ENCODE measurements at places on chromosomes 3 and 15.

- no peak for DNase-seq
Observed at GRCh38 chr15:101107625-101108460, 144.0 kb downstream of the CHSY1 start.

- DNase-seq: no peak
Observed at GRCh38 chr15:68672781-68673205, 94.0 kb downstream of the CORO2B start.

DNA sequence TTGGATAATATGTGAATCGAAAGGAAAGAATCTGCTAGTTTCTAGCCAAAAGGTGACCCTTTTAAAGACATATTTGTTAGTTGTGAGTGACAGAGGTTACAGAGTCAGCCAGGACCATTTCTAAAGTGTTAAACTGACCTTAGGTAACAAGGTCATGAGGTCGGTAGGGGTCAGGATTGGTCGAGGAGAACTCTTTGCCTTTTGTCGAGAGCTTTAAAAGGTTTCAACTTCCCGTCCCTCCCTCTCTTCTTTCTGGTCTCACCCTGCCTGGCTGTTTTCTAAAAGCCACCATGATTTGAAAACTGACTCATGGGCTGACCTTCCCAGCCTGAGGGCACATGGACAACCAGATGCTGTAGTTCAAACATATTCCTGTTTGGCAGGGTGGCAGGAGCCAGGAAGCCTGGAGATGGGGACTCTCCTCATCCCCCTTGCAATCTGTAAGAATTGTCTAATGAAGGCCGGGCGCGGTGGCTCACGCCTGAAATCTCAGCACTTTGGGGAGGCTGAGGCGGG is 25.8 kb upstream of the PRTG start:
- no peak for DNase-seq

GRCh38 chr3:168813225-168813802 is 717.6 kb upstream of the GOLIM4 start:
- no peak for DNase-seq

GRCh38 chr3:182978387-182978786 is 2.0 kb downstream of the DCUN1D1 start:
- DNase-seq: no peak

- DNase-seq: no peak
Observed at GRCh38 chr3:125401402-125401801, 26.3 kb upstream of the ZNF148 start.

- DNase-seq: no peak
Observed at GRCh38 chr3:96319166-96319565, 495.2 kb upstream of the EPHA6 start.

DNA sequence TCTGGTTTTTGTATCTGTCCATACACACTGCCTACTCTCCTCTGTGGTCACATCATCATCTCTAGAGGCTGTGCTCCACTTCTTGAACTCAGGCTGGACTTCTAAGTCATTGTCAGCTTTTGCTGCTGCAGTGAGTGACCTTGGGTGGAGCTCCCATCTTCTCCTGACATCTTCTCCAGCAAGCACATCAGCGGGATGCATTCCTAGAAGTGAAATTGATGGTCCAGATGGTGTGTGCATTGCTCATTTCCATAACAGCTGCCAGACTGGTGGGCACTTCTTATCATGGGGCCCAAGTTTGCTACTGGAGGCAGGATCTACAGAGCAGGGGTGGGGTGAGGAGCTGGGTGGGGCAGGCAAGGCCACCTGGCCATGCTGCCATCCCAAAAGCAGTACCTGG is 109.9 kb downstream of the DNAJB8 start:
- no peak for DNase-seq

GRCh38 chr3:180430896-180431295 is 171.1 kb upstream of the TTC14 start:
- DNase-seq: no peak

DNA sequence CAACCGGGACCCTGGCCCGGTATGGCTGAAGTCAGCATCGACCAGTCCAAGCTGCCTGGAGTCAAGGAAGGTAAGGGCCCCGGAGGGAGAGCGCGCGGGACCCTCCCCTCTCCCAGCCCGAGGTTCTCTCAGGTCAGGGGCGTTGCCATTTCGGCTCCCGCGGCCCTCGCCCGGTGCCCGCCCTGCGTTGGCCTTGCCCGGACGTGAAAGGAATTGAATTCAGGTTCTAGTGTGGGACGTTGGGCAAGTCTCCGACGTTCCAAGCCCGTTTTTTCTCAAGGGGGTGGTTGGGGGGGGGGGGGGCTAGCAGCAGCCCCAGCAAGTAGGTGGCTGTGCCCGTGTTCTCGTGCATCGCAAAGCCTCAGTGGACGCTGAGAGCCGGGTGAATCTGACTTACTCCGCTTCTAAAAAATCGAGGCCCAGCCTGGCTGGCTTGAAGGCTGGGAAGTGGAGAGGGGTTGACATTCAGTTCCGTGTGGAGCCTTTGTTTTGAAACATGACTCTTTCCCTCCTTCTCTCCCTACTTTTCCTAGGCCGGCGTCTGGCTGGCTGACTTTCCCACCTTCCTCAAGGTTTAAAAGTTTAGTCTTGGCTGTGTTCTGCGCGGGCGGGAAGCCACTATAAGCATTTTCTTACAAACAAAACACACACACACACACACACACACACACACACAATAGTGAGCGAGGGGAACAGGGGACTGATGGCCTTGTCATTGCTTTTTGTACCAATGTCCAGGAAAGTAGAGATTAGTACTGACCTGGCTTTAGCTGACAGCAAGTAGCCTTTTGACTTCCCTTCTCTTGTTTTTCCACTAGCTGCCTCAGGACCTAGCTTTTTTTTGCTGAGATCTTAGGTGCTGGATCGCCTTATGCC is at the start of gene UTS2B:
Gene UTS2B, minus strand, starts transcription at position 873 of the 876 bp plus-strand sequence. CDS start 48,337 bp downstream, outside the sequence.
- no peak for DNase-seq

GRCh38 chr15:61084944-61085367 is 144.1 kb downstream of the RORA start:
- DNase-seq: no peak

- no peak for DNase-seq
Observed at GRCh38 chr3:11565932-11566331, 77.8 kb downstream of the VGLL4 start.

GRCh38 chr3:124266487-124266886 is 274.6 kb upstream of the ROPN1 start:
- no peak for DNase-seq

DNA sequence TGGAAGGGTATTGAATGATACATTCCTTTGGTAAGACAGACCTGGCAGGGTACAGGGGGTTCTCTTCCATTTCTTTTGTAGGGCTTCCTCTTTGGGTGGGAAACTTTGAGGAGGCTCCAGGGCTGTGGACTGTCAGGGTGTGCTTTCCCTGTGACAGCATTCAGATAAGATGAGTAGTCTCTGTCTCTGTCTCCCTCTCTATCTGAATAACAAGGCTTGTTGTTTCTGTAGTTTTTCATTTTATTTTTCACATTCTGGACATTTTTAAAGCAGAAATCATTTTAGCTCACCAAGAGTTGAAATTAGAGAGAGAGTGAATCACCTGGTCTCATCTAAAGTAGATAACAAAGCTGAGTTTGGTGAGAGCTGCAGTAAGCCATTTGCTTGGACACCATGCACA is 100.8 kb upstream of the TPM1 start:
- DNase-seq: no peak

DNA sequence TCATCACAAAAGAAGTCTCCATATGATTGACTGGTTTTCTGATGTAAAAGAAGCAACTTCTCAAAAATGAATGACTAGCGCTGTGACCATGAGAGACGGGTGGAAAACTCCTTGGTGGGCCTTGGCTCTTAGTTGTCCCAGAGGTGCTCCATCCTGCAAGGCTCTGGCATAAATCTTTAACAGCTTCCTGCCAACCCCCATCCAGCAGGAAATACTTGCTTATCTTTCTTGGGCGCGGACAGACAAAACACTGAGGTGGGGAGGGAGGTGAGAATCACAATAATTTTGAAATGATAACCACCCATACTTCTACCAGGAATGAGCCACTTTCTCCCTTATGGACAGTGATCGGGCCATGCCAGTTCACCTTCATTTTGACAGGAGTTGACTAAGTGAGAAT is 128.6 kb downstream of the STT3B start:
- DNase-seq: no peak

DNA sequence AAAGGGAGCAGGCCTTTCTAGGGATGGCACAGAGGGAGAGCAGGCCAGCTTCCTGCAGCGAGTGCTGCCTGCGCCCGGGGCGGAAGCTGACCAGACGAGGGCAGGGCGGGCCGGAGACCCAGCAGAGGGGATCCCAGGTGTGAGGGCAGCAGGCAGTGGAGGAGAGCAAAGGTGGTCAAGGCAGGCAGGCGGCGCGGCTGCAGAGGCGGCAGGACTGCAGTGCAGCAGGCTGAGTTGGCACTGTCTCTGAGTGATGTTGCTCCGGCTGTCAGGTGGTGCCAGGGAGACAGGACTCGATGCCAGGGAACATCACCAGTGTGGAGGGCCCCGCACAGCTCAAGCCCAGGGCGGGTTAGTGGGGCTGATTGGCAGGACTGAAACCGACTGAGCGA is 22.3 kb upstream of the PLXNA1 start:
- DNase-seq: no peak

DNA sequence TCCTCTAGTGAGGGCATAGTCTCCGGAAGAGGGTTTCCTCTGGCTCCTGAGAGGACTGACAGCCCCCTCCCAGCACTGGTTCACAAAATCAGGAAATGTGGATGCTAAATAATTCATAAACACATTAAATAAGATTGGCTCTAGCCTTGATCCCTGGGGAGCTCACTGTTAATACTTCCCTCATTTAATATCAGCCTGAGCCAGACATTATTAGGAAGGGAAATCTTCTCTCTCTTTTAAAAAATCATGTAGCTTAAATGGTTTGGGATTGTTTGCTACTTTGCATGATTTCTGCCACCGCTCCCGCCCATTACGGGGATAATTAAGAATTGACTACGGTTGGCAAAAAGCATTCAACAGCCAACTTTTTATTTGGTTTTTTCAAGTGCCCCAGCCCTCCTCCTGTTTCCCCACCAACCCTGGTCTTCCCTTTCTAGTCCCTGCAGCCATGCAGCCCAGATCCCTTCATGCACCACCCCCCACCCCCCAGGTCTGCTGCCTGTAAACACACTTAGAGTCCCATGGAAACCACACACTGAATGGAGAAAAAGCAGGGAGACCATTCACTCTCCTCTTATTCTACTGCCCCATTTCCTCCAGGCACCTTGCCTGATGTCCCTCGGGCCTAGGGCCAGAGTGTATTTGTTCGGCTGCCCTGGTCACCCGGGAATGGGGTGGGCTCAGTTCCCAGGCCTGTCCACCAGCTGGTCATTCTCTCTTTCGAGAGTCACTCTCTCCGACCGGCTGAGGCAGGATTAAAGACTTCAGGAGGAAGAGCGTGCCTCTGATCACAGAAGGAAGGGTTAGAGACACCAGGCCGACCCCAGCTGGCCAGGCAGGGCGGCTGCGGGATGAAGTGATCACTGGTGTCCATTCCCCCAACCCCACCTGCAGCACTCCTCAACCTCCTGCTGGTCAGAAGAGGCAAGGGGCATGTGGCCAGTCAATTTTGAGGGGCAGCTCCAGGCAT is 45.1 kb downstream of the SEMA5B start:
- no peak for DNase-seq

GRCh38 chr15:96392380-96393208 is 62.1 kb downstream of the NR2F2 start:
- DNase-seq: no peak

DNA sequence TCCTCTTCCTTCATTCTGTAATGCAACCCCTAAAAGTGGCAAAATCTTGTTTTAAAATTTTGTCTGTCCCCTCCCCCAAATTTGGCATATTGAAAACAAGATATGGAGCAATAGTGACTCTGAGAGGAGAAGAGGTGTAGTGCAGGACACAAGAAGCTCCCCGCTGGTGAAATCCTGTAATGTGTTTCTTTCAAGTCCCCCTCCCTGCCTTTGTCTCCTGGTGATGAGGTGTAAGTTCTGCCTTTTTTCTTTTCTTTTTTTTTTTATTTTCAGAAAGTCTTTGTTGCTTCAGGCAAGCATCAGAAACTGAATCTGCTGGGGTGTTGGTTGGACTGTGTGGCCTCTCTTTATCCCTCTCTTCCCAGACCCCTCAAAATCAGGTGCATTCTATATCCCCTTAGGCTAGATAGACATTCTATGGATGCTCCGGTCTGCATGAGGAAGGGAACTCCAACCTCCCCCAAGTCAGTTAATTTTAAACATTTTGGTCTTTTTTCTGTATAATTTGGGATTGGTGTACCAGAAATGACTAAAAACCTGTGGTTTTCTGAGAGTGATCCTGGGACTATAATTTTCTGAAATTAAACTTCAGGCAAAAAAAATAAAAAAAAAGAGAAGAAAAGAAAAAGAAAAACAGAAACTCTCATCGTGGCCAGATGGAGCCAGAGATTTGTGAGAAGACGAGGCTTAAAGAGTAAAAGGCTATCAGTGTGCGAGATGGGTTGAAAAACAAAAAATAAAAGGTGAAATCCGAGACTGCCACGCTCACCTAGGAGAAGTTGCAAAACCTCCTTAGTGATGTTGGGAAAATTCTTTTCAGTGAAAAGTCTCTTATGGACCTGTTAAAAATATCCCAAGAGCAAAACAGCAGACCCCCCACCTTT is 21.4 kb downstream of the ACKR2 start:
- DNase-seq: no peak

DNA sequence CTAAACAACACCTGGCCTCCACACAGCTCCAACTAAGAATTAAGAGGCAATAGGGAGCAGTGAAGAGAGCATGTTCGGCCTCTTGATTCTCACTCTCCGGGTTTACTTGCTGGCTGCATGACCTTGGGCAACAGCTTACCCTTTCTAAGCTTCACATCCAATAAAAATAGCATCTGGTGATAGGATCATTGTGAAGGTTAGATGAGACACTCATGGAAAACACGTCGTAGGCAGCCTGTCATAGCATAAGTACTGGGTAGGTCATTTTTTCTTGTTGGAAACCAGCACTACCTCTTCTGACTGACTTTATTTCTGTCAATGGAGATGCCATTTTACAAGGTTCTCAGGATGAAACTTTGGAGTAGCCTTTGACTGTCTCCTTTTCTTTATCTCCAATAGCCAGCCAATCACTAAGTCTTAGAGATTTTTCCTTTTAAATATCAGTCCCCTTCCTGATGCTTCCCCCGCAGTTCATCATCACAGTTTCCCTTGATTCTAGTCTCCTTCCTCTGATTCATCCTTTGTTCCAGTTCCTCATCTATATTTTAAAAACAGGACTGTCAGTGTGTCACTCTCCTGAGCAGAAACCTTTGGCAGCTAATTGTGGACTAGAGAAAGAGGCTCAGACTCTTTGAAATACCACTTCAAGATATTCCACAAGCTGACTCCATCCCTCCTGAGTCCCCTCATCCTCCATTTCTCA is 271.5 kb downstream of the SLC9A9 start:
- DNase-seq: no peak

GRCh38 chr15:44782516-44782915 is 46.2 kb downstream of the TRIM69 start:
- no peak for DNase-seq
